NCI-H524 (cell line): ENCODE measurements at places on chromosomes 5 and 9.

DNA sequence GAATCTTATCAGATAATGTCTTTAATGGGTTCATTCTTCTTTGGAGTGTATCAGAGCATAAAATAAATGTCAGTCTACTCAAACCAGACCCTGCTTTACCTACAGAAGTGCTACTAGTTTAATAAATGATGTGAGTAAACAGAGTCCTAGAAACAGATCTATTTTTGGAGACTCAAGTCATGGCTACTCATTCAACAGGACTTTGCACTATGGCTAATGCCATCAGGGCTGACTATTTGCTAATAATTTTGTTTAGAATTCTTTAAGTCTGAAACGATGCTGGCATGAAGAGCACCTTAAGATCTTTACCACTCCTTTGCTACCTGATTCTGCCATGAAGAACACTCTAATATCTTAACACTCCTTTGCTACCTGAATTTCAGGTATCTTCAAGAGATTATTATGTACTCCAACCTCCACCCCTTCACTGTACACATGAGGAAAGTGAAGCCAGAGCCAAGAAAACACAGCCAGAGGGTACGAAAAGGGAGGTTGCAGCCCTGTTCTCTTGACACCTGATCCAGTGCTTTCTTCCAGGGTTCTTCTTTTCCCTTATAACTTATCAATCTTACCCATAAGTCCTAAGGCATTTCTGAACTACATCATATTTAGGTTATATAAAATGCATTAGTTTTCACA, 62.4 kb downstream of the ZNF608 start:
- DNase-seq, result no peak

GRCh38 chr9:93048566-93049448, 9.7 kb upstream of the SUSD3 start:
- DNase-seq, result no peak

- DNase-seq, result no peak
Observed at GRCh38 chr5:150120617-150121447, 34.5 kb upstream of the CSF1R start.

DNA sequence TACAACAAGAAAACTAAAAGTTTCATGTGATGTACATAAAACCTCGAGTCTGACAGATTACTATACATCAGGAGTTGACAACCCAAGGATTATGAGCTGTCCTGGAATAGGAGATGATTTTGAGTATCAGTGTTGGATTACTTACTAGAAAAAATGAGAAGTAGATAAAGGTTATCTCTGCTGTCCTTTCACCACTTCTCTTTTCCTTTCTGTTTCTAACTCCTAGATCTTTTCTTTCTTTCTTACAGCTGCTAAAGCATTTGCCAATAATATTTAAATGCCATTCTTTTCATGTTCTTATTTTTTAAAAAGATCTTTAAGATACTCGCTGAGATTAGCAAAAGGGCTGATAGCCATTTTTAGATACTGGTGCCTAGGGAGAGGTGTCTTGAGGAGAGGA, 14.8 kb downstream of the RBM27 start:
- no peak for DNase-seq

GRCh38 chr9:108333530-108333983, 522.2 kb downstream of the ACTL7B start:
- DNase-seq, result no peak

- DNase-seq, result peak; percentile 67
Observed at GRCh38 chr5:78964889-78965288, 20.2 kb downstream of the ARSB start.

- peak; percentile 40 for DNase-seq
Observed at GRCh38 chr5:57302164-57302563, 128.3 kb downstream of the GPBP1 start.

GRCh38 chr5:181189962-181190710, 14.9 kb downstream of the TRIM7 start:
- no peak for DNase-seq

DNA sequence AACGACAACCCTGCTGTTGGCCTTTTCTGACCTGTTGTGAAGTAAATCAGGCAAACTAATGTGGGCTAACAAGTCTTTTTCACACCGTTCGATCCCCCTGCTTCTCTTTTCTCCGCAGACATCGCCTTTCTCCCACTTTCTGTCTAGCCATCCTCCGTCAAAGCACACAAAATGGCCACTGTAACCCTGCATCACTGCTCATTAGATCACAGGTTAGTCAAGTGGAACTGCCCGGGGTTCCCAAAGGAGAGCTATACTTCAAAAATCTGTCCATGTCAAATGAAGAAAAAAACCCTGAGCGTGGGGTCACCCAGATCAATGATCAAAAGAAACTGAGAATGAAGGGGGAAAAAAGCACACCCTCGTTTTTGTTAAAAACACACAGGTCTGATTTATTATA, 212.1 kb downstream of the ARL15 start:
- DNase-seq, result no peak

DNA sequence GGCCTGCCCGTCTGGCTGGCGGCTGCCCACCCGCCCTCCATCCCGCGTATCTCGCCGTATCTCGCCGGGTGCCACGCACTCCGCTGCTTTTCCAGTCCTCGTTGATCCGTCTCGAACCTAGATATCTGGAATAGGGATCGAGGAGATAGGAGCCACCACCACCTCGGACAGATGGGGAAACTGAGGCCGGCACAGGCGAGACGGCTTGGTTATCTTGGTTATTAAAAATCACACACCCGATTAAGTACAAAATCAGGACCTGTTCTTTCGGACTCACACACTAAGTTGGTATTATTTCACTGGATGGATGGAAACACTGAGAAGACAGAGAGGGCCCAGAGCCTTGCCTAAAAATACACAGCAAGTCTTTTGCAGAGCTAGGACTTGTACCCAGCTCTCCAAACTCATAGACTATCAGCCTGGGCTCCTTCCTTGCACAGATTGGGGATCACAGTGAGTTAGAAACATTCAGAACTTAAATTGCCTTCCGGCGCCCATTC, 678 bp downstream of the SLC26A2 start:
- no peak for DNase-seq

GRCh38 chr5:125536095-125536494, 789.7 kb upstream of the ZNF608 start:
- DNase-seq, result no peak

- DNase-seq, result no peak
Observed at GRCh38 chr5:160169326-160169725, 50.1 kb upstream of the PWWP2A start.

DNA sequence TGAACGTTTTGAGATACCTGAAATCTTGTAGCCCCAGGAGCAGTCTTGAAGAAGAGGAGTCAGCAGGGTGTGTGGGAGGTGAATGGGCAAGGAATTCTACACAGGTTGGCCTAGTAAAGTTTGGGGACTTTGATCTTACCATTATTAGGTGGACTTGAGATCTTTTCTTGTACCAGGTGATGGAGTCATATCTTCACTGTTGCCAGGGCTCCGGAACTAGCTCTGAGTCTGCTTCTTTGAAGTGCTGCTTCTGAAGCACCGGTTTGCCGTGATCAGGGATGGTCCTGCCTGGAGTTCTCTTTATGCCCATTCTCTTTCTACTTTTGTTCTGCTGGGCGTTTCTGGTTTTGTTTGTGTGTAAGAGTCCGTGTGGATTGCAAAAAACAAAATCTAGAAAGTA, 27.4 kb downstream of the RCL1 start:
- no peak for DNase-seq
